ENCODE measurements at places on chromosomes 4 and X.
A peak's percentile ranks its signal among the peaks of the same experiment; 100 is the strongest.

- DNase-seq: no peak
Measured at GRCh38 chrX:111634823-111635729, 45.9 kb upstream of the ALG13 start.

DNA sequence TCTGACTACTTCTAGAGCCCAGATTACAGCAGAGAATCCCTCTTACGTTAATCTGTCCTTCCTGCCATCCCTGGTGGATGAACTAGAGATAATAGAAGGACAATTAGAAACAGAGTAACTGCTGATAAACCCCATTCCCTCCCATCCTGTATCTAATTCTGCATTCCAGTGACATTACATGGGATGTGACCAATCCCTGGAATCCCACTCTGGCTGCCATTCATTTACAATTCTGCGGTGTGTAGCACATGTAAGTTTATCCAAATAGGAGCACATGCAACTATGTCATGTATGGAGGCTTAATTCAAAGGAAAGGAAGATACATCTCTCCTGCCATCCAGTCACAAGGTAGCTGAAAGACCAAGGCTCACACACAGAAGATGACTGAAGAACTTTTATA is 339.5 kb downstream of the GPAT3 start:
- DNase-seq: no peak

GRCh38 chr4:125254106-125254505 is 60.6 kb upstream of the FAT4 start:
- no peak for DNase-seq

GRCh38 chrX:72604112-72604511 is 31.5 kb upstream of the HDAC8 start:
- no peak for DNase-seq

- no peak for DNase-seq
Measured at GRCh38 chr4:159235779-159236368, 133.0 kb downstream of the RAPGEF2 start.

DNA sequence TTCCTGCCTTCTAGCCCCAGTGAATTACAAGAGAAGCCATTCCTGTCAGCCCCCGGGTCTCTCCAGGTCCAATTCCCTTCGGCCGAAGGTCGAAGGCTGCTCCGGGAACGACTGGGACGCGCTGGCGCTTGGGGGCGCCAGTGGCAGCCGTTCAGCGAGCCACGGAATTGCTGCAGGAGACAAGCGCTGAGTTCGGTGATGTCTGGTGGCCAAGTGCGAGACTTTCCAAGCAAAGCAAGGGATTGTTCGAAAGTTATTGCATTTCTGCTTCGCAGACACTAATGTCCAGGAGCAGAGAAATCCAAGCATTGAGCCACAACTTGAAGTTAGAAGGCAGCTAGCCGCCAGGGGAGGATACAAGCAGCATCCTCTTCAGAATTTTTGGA is 1.1 kb upstream of the DKK2 start:
- no peak for DNase-seq

GRCh38 chrX:127129510-127129909 is 310.0 kb downstream of the PRR32 start:
- DNase-seq: no peak

DNA sequence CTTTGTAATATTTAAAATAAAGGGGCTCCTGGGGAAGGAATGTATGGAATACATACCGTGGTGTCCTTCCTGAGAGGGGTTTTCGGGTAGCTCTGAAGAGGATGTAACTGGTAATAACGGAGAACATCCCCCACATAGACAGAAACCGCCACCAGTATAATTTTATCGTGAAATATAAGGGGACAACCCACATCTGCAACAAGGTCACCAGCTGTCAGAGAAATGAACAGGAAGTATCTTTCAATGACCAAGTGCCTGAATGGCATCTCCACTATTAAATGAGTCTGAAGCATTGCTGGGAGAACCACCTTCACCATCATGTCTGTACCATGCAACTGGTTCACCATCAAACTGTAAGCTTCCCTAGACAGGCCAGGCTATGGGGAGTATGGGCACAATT is 31.7 kb downstream of the RNF175 start:
- DNase-seq: no peak

- no peak for DNase-seq
Measured at GRCh38 chr4:11471618-11472017, 42.9 kb upstream of the HS3ST1 start.

GRCh38 chr4:15955670-15956069 is 7.3 kb downstream of the FGFBP2 start:
- DNase-seq: no peak

DNA sequence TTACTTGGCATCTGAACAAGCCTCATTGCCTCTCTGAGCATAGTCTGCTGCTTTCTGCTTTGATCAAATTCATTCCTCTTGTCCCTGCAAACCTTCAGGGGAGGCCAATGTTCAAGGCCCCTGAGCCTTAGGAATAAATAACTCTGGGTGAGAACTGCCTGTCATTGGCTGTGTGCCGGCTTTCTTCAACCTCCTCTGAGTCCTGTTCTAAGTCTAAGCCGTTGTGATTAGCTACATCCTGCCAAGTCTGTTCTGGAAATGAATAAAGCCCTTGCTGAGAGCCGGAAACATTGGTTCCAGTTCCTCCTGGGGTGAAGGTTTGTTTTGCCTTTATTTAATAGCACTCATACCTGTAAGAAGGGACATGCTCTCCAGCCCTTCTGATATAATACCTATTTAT is 13.8 kb downstream of the RNF4 start:
- DNase-seq: no peak

- DNase-seq: no peak
Measured at GRCh38 chr4:138226351-138226750, 15.8 kb downstream of the SLC7A11 start.

DNA sequence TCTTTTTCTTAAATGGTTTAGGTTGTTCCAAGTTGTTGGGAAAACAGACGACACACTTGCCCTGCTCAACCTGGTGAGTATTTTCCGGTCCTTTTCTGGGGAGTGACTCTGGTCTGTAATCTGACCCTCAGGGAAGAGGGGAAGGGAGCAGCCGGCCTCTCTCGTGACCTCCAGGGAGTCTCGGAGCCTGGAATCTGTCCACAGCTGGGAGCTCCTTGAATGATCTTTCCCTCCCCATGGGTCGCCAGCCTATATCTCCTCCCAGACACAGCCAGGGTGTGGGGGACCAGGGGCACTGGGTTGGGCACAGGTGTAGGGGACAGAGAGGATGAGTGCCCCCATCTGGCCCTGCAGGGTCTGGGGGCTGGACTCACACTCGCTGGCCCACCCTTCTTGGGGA is 18.9 kb downstream of the TMEM175 start:
- DNase-seq: no peak

- DNase-seq: no peak
Measured at GRCh38 chr4:151418856-151419255, 9.9 kb downstream of the FHIP1A start.

GRCh38 chr4:165289423-165289785 is 38.1 kb upstream of the MSMO1 start:
- DNase-seq: no peak

- DNase-seq: no peak
Measured at GRCh38 chr4:86523333-86523732, 70.8 kb upstream of the PTPN13 start.

DNA sequence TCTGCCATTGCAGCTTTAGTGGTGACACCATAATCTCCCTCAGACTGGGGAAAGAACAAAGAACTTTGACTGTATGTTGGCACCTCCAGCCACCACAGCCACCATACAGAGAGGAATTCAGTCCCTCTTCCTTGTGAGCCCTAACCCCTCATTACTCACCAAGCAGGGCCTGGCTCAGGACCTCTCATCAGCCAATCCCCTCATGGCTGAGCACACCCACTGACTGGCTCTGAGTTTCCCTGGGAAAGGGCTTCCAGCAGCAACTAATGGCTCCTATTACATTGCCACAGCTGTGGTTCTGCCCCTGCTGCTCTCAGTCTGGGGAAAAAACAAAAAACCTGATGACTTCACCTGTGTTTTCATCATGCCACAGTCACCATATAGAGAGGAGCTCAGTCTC is 1482.6 kb downstream of the FAM133A start:
- DNase-seq: no peak

DNA sequence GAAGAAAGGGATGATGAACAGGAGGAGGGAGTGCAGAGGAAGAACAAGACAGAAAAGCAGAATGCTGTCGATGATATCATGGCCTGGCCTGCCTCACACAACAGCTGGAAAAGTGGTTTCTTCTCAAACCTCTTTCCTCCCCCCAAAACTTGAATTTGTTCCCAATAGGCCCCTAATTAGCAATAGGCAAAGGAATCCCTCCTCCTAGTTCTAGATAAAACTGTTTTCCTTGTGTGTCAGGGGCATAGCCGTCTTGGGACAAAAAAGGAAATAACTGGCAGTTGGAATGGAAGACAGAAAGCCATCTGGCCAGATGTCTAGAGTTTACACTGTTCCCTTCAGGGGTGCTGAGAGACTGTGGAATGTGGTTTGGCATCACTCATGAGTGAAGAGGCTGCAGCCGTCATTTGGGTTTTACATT is 177.8 kb upstream of the C1QTNF7 start:
- DNase-seq: no peak

- no peak for DNase-seq
Measured at GRCh38 chr4:122041312-122041711, 89.5 kb upstream of the TRPC3 start.

DNA sequence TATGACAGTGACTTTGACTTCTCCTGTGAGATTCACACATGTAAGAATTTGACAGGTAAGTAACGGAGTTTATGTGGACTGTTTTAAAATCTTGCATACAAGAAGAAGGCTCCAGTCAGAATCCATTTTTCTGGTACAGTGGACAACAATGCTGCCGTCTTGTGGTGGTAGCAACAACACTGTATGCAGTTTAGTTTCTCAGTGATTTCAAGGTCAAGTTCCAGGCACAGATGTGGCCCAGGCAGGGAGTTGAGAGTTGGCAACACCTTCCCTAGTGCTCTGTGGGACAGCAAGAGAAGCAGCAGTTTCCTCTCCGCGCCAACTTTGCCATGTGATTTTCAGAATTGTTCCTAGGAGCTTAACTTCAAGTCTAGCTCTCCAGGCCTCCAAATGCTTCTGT is 56.0 kb upstream of the STPG2 start:
- DNase-seq: no peak

DNA sequence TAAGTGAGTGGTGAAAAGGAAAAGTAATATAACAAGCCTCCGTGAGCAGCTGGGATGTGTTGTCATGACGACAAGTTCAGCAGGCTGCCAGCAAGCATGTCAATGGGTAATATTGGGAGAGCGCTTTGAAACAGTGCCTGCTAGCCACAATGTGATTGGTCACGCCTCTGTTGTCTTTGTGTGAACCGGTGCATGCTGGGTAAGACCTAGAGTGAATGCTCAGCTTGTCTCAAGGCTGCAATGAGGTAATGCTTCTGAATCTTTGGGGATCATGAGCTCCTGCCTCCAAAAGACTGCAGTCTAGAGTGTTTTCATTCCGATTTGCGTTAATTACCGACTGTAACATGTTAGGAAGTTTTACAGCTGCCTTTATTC is 54.9 kb downstream of the STOX2 start:
- DNase-seq: peak; percentile 92

GRCh38 chr4:152831416-152831815 is 51.7 kb downstream of the ARFIP1 start:
- DNase-seq: no peak

GRCh38 chr4:10305816-10306215 is 151.4 kb downstream of the ZNF518B start:
- no peak for DNase-seq

- no peak for DNase-seq
Measured at GRCh38 chrX:132843363-132843762, 115.1 kb downstream of the HS6ST2 start.

DNA sequence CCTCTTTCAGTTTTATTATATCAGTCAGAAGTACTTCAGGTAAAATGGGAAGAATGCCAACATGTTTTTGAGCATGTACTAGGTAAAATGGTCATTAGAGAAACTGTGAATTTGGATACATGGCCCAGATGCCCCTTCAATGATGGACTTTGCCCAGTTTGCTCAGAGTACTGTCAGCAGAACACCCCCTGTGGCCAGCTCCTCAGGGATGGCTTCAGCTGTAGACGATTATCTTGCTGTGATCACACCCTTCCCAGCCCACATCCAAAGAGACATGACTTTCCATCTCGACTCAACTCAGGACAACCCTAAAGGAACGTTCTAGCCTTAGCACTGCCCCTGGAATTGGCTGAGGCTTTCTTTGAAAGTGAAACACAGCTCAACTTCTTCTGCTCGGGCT is 439.1 kb downstream of the PACRGL start:
- no peak for DNase-seq

DNA sequence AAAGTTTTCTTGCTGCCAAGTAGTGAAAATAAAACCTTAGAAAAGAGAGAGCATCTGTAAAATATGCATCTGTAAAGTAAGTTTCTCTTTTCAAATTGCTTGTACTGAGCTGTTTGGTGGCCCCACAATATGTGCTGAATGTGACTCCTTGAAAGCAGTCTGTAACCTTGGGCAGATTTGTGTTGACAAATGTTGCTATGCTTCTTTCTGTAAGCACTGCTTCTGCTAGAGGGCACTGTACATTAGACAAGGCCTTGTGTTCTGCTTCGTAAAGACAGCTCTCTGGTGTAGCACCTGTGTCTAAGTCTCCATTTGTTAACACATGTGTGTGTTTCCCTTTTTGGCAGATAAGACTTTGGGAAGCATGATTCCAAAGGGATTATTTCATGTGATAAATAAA is 56.6 kb upstream of the NRK start:
- DNase-seq: no peak

- DNase-seq: no peak
Measured at GRCh38 chrX:139106069-139106468, 394.6 kb upstream of the FGF13 start.

DNA sequence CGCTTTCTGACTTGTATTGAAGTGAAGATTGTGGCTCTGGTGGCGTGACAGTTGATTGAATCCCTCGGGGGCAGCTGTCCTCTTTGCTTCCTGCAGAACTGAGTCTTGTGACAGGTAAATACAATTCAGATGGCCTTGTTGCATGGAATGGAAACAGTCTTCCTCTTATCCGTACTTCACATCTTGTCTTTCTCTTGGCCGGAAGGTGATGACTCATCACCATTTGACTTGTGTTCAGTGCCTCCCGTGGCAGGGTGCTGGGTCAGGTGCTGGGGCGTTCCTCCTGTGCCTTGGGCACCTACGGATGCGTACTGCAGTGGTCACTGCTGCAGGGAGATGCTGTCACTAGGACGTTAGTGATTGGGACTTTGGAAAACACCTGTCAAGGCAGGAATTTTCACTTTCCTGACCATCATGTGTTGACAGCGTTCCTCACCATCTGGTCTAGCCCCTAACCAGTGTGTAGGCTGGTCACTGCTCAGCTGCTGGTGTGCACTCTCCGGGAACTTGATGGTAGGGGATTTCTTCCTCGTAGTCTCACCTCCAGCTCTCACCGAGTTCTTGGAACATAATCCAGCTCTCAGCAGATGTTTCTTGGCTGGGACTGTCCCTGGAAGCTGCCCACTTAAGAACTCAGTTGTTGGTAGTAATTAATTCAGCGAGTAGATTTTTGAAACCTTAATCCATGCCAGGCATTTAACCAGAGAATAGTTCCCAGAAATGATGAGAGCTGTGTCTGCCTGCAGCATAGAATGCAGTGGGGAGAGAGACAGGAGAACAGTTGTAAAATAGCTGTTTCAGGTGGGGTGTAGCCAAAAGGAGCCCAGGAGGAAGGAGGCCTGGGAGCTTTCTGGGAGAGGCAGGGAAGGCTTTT is 7.2 kb downstream of the TBC1D14 start:
- no peak for DNase-seq
